ENCODE measurements at places on chromosomes 3 and 15.
A peak's percentile ranks its signal among the peaks of the same experiment; 100 is the strongest.

GRCh38 chr3:60079076-60079475, 1029.3 kb upstream of the CFAP20DC start:
- DNase-seq: no peak

- no peak for DNase-seq
These were observed 7.5 kb upstream of the ITGA11 start for GRCh38 chr15:68439506-68439905.

- no peak for DNase-seq
These were observed 129.4 kb downstream of the PGPEP1L start for GRCh38 chr15:98878172-98878571.

DNA sequence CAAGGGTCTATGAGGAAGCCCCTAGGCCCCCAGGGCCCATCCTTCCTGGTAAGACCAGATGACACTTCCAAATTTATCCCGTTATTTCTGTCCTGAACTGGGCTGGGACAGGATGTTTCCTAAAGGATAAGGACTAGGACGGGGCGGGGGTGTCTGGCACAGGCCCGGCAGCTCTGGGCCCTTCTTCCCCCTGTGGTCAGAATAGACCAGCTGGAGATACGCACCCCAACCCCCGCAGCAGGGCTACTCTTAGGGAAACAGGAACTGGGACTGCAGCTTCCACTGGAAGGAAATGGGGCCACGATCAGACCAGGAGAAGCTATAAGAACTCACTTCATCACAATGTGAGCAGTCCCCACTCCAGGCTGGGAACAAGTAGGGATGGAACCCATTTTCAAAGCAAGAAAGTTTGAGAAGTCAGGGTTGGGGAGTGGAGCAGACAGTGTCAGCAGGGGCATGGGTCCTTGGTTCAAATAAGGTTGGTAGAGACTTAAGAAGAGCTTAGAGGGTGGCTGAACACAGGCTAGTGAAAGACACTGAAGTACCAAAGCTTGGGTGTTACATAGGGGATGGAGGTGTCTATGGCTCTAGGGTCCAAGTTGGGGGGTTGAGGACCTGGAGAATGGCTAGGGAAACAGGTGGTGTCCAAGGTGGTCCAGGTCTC, 1.1 kb downstream of the NCKIPSD start:
- DNase-seq: peak; percentile 31

- no peak for DNase-seq
These were observed 421.7 kb upstream of the GOLIM4 start for GRCh38 chr3:168517249-168518071.

GRCh38 chr15:98786717-98787116, 138.4 kb downstream of the IGF1R start:
- DNase-seq: no peak

DNA sequence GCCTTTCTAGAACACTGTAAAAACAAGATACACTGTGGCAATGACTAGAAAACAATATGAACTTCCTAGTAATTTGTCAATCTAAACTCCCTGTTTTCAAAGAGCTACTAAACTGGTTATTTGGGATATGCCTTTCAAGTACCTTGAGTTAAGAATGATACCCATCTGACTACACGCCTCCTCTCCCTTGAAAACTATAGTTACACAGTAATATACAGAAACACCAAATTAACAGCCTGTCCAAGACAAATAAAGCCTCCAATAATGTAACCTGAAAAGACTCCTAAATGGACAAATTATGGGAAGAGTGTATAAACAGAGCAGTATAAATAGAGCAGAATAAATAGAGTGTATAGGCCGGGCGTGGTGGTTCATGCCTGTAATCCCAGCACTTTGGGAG, 70.1 kb downstream of the SMARCC1 start:
- no peak for DNase-seq

DNA sequence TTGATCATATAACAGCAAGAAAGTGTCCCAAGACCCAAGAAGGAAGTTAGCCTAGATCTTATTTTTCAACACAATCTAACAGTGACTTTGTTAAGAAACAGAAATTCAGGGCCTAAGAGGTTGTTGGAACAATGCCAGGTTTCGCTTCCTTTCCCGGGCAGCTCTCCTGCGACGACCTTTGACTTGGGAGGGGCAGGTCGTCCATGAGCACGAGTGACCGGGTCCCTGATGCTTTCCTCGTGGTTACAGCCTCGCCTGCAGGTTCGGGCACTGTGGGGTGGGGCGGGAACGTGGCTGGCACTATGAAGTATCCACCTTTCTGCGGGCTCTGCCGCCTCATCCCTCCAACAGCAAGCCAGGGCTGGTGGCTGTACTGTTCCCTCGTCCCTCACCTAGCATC, 90.1 kb upstream of the RGMA start:
- peak; percentile 55 for DNase-seq

- no peak for DNase-seq
These were observed 45.7 kb downstream of the KPNA1 start for GRCh38 chr3:122468896-122469533.

DNA sequence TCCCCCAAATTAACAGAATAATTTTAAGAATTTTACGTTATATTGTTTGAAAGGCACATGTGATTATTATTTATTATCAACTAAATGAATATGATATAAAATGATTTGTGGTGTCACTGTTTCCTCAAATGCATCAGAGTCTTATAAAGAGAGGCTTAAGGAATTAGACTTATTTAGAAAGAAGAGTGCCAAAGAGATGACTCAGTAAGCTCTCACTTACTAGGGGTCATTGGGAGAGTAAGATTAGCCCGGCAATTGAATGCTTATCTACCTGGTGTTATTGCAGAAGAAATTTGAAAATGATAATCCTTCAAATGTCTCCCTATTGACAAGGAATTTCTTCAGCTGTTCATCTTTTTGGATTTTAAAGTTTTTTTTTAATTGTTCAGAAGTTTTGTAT, 408.7 kb downstream of the OXSM start:
- DNase-seq: no peak

GRCh38 chr15:63365273-63365680, 16.4 kb downstream of the CA12 start:
- DNase-seq: no peak

DNA sequence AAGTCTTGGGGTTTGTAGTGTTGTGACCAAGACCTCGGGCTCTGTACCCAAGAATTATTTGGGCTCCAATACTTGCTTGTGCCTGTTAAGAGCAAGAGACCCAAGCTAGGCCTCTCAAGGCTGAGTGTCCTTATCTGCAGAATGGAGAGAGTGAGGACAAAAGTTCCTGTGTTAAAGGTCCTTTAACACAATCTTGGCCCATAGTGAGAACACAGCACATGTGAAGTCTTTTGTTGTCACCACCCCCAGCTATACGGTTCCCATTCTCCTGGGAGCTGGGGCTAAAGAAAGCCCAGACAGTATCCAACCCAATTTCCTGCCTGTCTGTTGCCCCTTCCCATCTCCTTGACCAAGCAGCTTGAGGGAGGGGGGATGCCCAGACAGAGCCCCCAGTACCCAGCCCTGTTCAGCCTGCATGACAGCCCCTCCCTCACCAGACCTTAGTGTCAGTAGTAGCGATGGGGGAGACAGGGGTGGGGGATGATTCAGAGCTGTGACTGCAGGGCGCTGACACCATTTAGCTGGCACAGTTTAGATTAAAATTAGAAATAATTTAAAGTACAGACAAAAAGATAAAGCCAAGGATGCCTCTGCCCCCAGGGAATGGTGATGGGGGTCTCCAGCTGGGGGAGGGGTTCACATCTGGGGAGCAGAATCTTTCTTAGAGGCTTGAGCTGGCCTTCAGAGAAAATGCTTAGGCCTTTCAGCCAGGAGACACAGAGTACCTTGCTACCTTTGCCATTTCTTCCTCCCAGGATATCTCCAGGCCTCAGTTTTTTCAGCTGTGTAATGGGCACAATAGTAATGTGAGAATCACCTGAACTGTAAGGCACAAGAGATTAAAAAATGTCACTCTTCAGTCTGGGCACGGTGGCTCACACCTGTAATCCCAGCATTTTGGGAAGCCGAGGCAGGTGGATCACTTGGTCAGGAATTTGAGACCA, 2.7 kb downstream of the PRKCD start:
- no peak for DNase-seq

All from mucosa of gallbladder (tissue), 1 donor.